ENCODE measurements at places on chromosomes 2 and 18.

- DNase-seq, result no peak
Measured at GRCh38 chr2:22454826-22455485, 930.0 kb upstream of the KLHL29 start.

DNA sequence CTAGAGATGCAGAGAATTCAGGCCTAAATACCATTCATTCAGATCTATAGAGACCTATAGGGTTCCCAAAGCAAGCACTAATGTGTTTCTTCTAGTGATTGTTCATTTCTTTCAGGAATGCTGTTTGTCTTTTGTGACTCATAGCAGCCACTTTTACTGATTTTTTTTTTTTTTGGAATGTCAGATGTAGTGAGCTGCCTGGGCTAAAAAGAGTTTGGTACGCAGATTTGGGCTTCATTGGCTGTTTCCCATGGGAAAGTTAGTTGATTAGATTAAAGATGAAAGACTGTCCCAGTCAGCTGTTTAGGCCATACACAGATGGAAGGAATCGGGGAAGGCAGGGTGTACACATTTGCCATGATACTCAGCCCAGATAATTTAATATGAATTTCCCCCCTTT, 87.6 kb downstream of the CDC42EP3 start:
- DNase-seq, result peak; percentile 68

GRCh38 chr18:48113691-48114090, 183.2 kb upstream of the SMAD2 start:
- no peak for DNase-seq

DNA sequence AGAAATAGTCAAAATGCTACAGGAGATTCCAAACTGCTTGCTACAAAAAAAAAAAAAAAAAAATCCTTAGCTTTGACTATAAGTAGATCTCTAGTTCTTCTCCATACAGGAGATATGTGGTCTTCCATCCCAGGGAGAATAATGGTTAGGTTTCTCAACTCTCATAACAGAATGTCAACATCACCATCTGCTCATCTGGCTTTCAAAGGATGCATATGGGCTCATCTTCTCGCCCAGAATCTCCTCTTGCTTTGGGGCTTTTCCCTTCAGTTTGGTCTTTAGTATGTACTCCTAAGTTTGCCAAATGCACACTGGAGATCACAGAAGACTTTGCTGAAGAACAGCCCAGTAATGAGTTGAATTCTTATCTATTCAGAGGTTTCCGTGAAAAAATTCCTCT, 240.7 kb downstream of the NRXN1 start:
- no peak for DNase-seq

DNA sequence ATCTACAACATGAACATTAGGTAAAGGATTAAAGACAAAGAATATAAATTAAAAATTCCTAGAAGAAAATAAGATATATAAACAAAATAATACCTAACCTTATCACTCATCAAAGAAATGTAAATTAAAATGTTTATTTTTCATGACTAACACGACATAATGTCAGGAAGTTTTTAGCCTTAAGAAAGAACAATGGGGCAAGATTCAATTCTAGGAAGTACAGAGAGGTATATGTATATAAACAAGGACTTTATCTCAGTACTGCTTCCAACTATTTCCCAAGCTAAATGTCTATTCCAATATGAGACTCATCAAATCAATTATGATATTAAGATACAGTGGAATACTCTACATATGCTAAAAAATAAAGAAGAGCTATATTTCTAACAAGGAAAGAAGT, 44.1 kb downstream of the TTC21B start:
- no peak for DNase-seq

- no peak for DNase-seq
Measured at GRCh38 chr2:60614319-60614718, 60.9 kb upstream of the BCL11A start.

GRCh38 chr2:127572841-127573240, 37.4 kb downstream of the MYO7B start:
- DNase-seq, result no peak

DNA sequence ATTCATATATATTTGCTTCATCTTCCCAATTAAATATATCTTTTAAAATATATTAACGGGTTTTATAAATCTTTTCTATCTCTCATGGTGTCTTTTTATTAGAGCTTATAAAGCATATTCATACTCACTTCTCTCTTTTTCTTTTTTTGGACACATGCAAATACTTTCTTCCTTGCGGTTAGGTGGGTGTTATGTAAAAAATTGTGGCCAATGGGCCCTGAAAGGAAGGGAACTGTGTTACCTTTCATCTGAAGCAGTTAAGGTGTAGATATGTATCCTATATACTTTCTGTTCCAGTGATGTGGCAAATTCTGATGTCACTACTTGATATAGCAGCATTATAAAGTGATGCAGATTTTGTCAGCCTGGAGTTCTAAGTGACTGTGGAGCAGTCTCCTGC, 714.5 kb downstream of the PLCL1 start:
- DNase-seq, result no peak

DNA sequence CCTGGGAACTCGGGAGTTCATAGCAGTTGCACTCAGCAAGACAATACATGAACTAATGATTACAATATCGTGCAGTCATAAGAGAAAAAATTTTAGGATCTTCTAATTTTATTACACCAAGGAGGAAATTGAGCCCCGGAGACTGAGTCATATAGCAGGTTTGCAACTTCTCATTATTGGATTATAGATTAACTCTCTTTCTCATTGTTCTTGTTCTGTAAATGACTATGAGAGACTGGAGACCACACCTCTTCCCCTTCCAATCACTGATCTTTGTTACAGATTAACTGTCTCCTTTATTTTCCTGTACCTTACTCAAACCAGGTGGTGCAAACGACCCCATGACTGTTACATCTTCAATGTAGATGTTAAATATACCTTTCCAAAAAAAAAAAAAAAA, 435.8 kb upstream of the DDX18 start:
- DNase-seq, result no peak

DNA sequence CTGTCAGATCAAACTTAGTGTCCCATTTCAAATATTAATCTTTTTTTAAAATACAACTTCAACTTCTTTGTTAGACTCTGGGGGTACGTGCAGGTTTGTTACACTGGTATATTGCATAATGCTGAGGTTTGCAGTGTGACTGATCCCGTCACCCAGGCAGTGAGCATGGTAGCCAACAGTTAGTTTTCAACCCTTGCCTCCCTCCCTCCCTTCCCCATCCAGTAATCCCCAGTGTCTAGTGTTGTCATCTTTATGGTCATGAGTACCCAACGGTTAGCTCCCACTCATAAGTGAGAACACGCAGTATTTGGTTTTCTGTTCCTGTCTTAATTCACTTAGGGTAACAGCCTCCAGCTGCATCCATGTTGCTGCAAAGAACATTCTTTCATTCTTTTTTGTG, 23.9 kb downstream of the NOL10 start:
- no peak for DNase-seq

GRCh38 chr18:77006305-77007175, 126.0 kb downstream of the MBP start:
- DNase-seq, result no peak

GRCh38 chr2:113219889-113220641, 46.3 kb downstream of the PSD4 start:
- DNase-seq, result peak; percentile 58

DNA sequence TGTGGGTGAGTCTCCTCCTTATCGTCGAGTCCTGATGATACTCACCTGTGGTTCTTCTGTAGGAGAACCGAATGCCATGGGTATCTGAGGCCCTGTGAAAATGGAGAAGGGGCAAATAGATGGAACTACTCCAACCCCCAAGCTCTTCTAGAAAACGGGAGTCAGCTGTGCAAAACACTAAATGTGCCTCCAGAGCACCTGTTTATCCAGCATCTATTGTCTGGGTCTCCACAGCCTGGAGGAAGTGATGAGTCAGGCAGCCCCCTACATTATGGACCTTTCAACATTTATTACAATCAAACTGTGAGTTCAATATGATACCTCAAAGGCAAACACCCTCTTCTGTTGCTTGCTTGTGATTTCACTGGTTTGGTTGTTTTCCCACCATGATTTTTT, 9.8 kb upstream of the LRRFIP1 start:
- no peak for DNase-seq

- DNase-seq, result no peak
Measured at GRCh38 chr2:101717071-101717845, 19.8 kb downstream of the MAP4K4 start.

- DNase-seq, result no peak
Measured at GRCh38 chr2:239260546-239261327, 140.1 kb downstream of the HDAC4 start.

GRCh38 chr2:3490191-3491170, 28.9 kb downstream of the ADI1 start:
- DNase-seq, result no peak

DNA sequence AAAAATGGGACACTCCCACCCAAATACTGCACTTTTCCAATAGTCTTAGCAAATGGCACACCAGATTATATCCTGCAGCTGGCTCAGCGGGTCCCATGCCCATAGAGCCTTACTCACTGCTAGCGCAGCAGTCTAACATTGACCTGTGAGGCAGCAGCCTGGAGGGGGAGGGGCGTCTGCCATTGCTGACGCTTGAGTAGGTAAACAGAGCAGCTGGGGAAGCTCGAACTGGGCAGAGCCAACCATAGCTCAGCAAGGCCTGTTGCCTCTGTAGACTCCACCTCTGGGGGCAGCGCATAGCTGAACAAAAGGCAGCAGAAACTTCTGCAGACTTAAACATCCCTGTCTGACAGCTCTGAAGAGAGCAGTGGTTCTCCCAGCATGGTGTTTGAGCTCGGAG, 110.4 kb downstream of the CTIF start:
- no peak for DNase-seq

DNA sequence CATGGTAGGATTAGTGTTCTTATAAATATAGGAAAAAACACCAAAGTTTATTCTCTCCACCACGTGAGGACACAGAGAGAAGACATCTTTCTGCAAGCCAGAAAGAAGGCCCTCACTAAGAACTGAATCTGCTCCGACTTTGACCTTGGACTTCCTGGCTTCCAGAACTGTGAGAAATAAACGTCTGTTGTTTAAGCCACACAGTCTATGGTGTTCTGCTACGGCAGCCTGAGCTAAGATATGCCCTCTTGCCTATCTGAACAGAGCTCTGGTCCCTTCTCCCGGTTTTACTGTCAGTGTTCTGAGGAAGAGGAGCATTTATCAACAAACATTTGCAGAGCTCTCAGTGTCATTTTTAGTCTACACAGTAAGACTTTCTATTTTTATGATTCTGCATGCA, 131.3 kb downstream of the DOK6 start:
- no peak for DNase-seq

GRCh38 chr2:232574674-232575403, 24.4 kb downstream of the EIF4E2 start:
- peak; percentile 12 for DNase-seq

GRCh38 chr18:58694720-58695468, 23.6 kb downstream of the MALT1 start:
- no peak for DNase-seq

- DNase-seq, result no peak
Measured at GRCh38 chr2:159445307-159445706, 158.8 kb upstream of the WDSUB1 start.

DNA sequence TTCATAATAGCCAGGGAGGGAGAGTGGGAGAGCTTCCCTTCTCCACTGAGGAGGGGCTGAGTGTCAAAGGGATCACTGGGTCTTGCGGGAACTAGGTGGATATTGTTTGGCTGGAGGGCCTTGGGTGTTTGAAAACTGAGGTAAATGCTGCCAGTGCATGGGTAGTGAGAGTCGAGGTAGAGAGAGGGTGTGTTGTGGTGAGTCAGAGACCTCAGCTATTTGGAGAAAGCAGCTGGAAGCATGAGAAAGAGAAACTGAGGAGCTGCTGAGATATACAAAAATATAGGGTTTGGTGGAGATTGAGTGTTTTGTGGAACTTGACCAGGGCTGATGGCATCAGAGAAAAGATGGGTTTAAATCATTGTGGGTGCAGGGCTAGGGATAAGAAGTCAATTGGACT, 127.0 kb upstream of the CCDC195 start:
- peak; percentile 64 for DNase-seq

- peak; percentile 55 for DNase-seq
Measured at GRCh38 chr2:134405611-134406081, 151.8 kb downstream of the MGAT5 start.

DNA sequence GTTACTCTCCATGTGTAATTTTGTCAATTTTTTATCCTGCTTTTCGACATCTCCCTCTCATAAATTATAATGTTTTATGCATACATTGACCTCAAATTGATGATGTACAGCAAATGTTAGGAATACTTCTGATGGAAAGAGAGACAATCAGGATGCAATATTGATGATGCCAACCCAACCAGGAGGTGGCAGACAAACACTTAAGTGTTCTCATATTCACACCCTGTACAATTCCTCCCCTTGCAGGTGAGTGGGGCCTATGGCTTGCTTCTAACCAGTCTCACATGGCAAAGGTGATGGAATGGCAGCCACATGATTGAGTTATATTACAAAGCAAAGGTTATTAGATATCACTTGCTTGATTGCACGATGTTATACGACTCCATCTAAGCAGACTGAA, 594.3 kb upstream of the REG3G start:
- DNase-seq, result no peak

Data from astrocyte of the spinal cord (primary cell).